ENCODE measurements at places on chromosomes 4 and X. TPM values are rescaled to one million over a fixed set of nuclear protein-coding genes. Genes with fewer than 3 reads are reported as not detected.

VCX2 gene
- not detected for total RNA-seq

GRCh38 chrX:118988911-118989310, 14.5 kb downstream of the LONRF3 start:
- no peak overlapping the region for H3K27ac ChIP-seq
- no peak overlapping the region for H3K4me3 ChIP-seq
- peaks cover 2% of the 10 kb centered on the region for H3K27me3 ChIP-seq
- H3K36me3 ChIP-seq: peaks cover 2% of the 10 kb centered on the region

NXF2 gene
- total RNA-seq: not detected

- DNase-seq: no peak
- no peaks in the 10 kb centered on the region for H3K36me3 ChIP-seq
- no peak overlapping the region for H3K27ac ChIP-seq
- no peaks in the 10 kb centered on the region for H3K4me1 ChIP-seq
- H3K27me3 ChIP-seq: no peaks in the 10 kb centered on the region
- no peak overlapping the region for H3K4me3 ChIP-seq
Observed at GRCh38 chr4:33111117-33111516, 2390.9 kb downstream of the PCDH7 start.

DNA sequence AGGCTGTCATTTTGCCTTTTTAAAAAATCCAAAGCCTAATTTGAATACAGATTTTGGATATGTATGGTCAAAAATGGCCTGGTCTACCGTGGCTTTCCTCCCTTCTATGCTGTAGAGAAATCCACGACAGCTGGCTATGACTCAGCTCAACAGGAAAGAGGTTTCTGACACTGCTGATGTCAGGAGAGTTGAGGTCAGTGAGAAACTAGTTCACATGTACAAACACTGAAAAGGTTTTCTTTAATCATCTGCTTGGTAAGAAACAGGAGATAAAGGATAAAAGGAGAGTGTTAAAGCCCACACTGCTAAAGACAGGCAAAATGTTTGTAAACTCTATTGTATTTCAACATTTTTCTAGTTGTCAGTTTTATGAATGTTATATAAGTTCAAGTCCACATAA, 113.9 kb downstream of the NYX start:
- H3K36me3 ChIP-seq: peaks cover 15% of the 10 kb centered on the region
- DNase-seq: peak; percentile 58
- H3K27ac ChIP-seq: peak overlapping the region; percentile 74
- peaks cover 46% of the 10 kb centered on the region for H3K4me1 ChIP-seq

GRCh38 chr4:2592572-2592971, 56.1 kb downstream of the FAM193A start:
- H3K27ac ChIP-seq: peak overlapping the region; percentile 66
- no peak overlapping the region for H3K4me3 ChIP-seq
- H3K4me1 ChIP-seq: peaks cover 28% of the 10 kb centered on the region
- no peaks in the 10 kb centered on the region for H3K27me3 ChIP-seq

- no peaks in the 10 kb centered on the region for H3K36me3 ChIP-seq
- no peak overlapping the region for H3K4me3 ChIP-seq
- DNase-seq: no peak
- no peaks in the 10 kb centered on the region for H3K4me1 ChIP-seq
- H3K27ac ChIP-seq: no peak overlapping the region
Observed at GRCh38 chr4:106627051-106627450, 258.5 kb upstream of the GIMD1 start.
